ENCODE measurements at places on chromosomes 5 and 9. TPM values are rescaled to one million over a fixed set of nuclear protein-coding genes. Genes with fewer than 3 reads are reported as not detected.

GRCh38 chr9:106479679-106480078 lies 383.3 kb upstream of the ZNF462 start:
- DNase-seq: no peak

DNA sequence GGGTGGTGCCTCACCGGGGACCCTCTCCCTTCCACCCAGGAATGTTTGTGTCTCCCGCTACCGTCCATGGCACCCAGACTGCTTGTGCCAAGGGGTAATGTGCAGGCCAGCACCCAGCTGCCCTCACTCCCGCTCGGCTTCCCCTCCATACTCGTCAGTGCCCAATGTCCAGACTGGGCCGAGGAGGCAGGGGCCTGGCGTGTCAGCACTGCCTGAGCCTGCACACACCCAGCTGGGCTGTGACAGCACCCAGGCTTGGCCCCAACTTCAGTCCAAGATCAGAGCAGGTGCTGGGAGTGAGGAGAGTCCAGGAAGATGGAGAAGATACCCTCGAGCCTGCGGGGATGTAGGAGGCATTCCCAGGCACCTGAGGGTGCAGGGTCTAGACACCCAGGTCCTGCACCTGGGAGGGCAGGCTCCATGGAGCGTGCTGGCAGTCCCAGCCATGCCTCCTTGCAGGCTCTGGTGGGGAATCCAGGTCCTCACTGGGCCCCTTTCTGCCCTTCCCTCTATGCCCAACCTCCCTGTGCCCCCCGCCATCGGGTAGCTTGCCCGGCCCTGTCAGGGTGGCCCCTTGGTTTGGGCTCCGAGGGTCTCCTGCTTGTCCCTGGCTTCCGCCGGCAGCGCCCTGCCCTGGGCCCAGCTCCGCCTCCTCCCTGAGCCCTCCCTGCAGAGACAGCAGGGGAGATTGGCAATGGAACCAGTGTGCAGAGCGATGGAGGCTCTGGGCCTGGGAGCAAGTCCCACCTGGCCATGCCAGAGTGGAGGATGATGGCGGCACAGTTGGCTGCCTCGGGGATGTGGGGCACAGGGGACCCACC lies 250.8 kb upstream of the EDIL3 start:
- no peak for DNase-seq

DNA sequence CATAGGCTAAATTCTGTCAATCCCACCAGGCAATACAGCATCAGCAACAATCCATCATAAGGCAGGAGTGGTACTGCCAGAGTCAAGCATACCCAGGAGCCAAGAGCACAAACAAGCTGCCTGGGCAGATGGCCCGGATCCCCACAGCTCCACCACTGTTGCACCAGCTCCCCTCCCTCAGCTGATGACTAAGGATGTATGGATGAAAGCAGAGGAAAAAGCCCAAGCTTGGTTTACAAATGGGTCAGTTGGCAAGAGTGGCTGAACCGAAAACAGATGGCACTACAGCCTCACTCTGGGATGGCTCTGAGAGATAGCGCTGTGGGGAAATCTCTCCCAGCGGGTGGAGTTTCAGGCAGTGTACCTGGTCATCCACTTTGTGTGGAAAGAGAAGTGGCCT lies 29.4 kb downstream of the DROSHA start:
- no peak for DNase-seq

DNA sequence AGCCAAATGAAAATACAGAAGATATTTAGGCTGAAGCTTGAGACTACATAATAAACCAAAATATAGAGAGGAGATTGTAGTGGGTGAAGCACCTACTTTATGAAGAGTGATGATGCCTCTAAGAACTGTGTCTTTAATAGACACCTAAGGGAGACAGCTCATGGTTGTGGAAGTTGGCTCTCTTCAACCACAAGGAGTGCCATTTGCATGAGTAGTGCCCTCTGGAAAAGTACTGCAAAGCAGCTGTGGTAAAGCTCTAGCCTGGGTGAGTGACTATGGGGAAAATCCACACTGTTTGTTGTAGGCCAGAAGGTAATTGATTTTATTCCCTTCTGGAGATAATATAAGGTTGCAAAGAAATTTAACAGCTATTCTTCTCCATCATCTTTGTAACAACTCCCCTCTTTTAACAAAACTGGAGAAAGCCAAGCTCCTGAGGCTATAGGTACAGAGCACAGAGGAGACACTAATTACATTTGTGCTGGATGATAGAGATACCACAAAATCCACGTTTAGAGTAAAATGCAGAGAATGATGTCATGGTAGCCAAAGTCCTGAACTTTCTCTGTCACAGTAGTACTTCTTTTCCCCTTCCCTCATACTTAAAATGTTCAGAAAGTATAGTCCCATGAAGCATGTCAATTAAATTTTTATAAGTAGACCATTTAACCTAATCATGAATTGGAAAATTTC lies 122.8 kb downstream of the STARD4 start:
- no peak for DNase-seq

DNA sequence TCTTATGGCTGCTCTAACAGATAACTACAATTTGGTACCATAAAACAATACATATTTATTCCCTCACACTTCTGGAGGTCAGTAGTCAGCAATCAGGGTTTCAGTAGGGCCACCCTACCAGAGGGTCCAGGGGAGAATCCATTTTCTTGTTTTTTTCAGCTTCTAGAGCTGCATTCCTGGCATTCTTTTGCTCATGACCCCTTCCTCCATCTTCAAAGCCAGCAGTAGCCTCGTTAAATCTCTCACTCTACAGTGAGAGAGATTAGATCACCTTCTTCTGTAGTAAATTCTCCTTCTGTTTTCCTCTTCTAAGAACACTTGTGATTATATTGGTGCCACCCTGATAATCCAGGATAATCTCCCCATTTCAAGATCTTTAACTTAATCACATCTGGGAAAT lies 187.4 kb downstream of the RFK start:
- no peak for DNase-seq

DNA sequence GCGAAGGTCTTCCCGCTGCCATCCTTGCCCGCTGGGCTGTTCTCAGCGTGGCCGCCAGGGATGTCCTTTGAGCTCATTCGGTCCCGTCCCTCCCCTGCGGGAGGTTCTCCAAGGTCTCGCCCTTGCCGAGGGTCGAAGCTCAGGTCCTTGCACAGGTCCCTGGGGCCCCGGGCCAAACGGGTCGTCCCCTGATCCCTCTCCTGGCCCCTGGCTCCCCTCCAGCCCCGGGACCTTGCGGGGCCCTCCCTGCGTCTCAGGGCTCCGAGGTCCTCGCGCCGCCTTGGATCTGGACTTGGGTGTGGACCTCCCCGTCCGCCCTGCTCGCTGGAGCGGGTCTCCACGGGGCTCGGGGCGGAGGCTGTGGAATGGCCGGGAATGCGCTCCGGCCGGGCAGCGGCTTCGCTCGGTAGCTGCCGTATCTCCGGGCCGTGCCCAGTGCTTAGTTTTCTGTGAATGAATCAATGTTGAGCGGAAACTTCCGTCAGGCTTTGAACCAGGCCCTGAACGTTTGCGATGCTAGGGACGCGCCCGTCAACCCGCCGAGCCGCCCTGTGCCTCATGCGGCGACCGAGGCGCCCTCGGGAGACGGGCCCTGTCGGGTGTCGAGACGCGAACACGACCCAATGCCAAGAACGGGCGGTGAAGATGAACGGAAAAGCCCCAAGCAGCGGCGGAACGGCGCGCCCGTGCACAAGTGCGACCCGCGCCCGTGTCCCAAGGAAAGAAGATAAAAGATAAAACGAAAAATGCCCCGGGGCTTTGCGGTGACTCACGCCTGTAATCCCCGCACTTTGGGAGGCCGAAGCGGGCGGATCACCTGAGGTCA lies 780 bp downstream of the RNU6ATAC start:
- DNase-seq: no peak

- no peak for DNase-seq
These were observed 328.0 kb downstream of the PDE4D start for GRCh38 chr5:59565551-59565950.

ELOVL7 gene
- 8.6 TPM for total RNA-seq

All from mesothelial cell of epicardium (in vitro differentiated cells).